ENCODE measurements at places on chromosomes 5 and 9. TPM values are rescaled to one million over a fixed set of nuclear protein-coding genes. Genes with fewer than 3 reads are reported as not detected.

GRCh38 chr5:115179394-115180164 is 9.9 kb upstream of the TRIM36 start:
- peak overlapping the region; percentile 67 for H3K4me3 ChIP-seq
- H3K27ac ChIP-seq = no peak overlapping the region
- DNase-seq = peak; percentile 6
- peaks cover 68% of the 10 kb centered on the region for H3K27me3 ChIP-seq
- no peaks in the 10 kb centered on the region for H3K36me3 ChIP-seq

ZNF366 gene
- not detected for total RNA-seq

DNA sequence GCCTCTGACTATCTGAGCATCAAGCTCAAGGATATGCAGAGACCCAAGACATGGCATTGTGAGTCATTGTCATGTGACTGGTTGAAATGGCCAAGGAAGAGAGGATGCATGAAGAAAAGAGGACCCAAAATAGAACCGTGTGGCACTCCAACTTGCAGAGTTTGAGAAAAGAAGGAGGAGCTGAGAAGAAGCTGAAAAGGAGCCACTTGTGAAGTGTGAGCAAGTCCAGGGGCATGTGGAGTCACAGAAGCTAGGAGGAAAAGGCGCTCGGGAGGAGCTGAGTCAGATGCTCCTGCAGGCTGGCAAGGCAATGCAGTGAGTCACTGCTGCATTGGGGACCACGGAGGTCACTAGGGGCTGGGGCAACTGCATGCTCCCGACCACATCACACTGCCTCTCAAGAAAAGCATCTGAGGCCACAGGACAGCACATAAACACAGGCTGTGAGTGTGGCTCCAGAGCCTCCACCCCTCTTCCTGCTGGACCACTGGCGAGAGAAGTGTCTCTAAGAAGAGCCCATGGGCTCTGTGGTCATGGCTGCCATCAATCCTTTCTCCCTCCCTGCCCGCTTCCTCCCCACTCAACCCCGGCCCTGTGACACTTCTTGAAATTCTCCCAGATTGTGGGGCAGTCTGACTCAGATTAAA is 197.6 kb downstream of the DRD1 start:
- no peak overlapping the region for H3K4me3 ChIP-seq
- H3K4me1 ChIP-seq = peaks cover 8% of the 10 kb centered on the region
- DNase-seq = peak; percentile 25
- H3K27ac ChIP-seq = no peak overlapping the region
- no peaks in the 10 kb centered on the region for H3K36me3 ChIP-seq

DNA sequence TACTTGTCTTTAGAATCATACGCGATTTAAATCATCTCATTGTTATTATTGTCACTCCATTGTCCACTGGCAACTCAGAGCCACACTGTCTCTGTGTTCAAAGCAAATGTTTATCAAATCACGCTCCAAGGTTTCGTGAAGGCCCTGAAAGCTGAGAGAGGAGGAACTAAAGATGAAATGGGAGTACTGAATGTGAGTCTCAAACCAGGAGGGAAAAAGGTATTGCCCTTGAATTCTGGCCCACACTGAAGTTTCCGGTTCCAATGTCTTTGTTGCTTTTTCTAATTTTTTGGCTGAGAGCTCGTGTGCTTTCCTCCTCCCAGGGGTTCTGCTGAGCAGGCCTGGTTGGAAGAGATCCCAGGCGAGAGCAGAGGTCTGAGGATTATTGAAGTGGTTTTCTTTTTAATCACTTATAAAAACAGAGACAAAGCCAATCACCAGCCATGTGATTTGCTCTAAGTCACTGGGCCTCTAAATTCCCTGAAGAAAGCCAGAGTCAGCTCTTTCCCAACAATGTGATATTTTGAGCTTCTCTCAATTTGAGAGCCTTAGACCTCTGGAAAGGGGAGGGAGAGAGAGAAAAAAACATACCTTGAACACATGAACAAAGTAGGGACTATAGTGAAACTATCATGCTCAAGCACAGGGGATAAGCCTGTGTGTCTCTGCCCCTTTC is 420.8 kb upstream of the GRAMD2B start:
- DNase-seq = no peak
- no peak overlapping the region for H3K4me3 ChIP-seq
- H3K27me3 ChIP-seq = no peaks in the 10 kb centered on the region
- H3K4me1 ChIP-seq = no peaks in the 10 kb centered on the region
- no peaks in the 10 kb centered on the region for H3K36me3 ChIP-seq
- H3K27ac ChIP-seq = no peak overlapping the region

GRCh38 chr9:30970186-30970585 is 1414.3 kb upstream of the ACO1 start:
- no peaks in the 10 kb centered on the region for H3K36me3 ChIP-seq
- no peak overlapping the region for H3K27ac ChIP-seq
- no peak overlapping the region for H3K4me3 ChIP-seq

RUSC2 gene
- total RNA-seq = 5.1 TPM

DNA sequence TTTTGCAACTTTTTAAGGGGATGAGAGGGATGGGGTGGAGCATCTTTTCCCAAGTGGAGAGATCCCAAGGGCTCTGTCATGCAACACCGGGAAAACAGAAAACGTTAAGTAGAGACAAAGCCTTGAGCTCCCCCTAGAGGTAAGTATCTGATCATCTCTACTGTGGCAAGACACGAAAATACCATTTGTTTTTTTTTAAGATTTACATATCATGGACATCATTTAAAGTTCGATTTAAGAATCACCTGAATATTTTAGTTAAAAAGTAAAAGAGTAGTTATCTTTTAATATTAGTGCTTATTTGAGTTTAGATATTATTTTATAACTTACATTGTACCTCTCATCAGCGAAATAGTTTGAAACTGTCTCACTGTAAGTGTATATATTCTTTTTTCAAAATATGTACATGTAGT is 200.4 kb downstream of the LRRC70 start:
- H3K4me1 ChIP-seq = no peaks in the 10 kb centered on the region
- no peak overlapping the region for H3K27ac ChIP-seq

SCGB3A2 gene
- not detected for total RNA-seq

DNA sequence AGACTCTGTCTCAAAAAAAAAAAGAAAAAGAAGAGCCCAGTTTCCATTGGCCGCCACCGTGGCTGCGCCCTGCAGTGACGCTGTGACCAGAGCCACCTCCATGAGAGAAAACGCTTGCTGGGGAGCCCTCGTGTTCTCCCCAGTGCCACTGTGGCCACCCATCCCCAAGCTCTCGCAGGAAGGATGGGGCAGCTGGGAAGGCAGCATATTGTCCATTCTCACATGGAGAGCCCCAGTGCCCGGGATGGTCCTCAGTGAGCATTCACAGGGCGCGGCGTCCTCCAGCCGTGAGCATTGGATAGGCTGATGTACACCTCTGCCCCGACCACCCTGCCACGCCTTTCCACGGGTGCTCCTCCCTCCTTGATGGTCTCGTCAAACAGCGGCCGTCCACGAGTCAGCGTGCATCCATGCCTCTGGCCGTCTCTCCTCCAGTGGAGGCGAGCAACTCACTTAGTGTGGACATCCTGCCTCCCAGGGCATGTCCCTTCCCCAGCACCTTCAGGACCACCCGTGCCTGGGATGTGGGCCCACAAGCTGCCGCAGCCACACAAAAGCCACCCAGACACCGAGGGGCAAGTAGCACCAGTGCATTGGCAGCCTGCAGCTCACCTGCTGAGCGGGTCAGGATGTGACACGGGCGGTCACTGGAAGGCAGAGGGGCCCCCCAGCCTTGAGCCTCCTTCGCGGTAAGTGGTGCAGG is 23.4 kb upstream of the SLC6A19 start:
- no peak overlapping the region for H3K27ac ChIP-seq
- H3K27me3 ChIP-seq = no peaks in the 10 kb centered on the region

- DNase-seq = no peak
- H3K4me1 ChIP-seq = peaks cover 94% of the 10 kb centered on the region
- H3K4me3 ChIP-seq = peak overlapping the region; percentile 40
- peaks cover 20% of the 10 kb centered on the region for H3K36me3 ChIP-seq
- H3K27me3 ChIP-seq = no peaks in the 10 kb centered on the region
These were observed 12.8 kb upstream of the TNFAIP8 start for GRCh38 chr5:119343052-119343451.

PCDHA1 gene
- total RNA-seq = not detected

AFAP1L1 gene
- total RNA-seq = 0.07 TPM

FAM169A gene
- total RNA-seq = 10.7 TPM

AGXT2 gene
- not detected for total RNA-seq

PCDHGB1 gene
- not detected for total RNA-seq

DNA sequence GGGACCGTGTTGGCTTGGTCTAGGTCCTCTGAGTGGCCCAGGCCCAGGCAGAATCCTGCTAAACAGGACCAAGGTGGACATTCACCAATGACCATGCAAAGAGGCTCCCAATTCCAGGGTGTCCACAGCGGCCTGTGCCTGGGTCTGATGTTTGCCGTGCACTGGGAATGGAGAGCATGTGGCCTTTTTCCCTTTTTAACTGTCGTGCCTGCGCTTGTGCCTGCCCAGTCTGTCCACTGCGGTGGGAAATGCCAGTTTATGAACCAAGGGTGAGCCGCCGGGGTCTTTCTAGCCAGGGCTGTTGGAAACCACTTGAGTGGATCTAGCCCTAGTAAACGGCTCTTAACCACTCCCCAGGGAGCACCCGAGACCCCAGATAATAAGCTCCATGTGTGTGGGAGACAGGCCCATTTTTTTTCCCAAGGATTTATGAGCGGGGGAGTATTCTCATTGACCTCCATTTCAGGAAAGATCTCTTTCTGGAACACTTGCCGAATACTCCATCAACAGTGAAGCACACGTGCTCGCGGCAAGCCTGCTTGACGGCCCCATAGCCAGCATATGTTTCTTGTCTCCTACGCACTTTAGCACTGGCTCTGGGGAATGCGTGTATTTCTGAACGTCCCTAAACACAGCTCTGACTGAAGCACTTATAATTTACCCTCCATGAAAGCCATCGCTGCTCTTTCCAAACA is 93.2 kb upstream of the PHYKPL start:
- H3K4me1 ChIP-seq = peaks cover 3% of the 10 kb centered on the region
- H3K27me3 ChIP-seq = no peaks in the 10 kb centered on the region
- no peak overlapping the region for H3K4me3 ChIP-seq
- DNase-seq = no peak
- H3K27ac ChIP-seq = no peak overlapping the region

DNA sequence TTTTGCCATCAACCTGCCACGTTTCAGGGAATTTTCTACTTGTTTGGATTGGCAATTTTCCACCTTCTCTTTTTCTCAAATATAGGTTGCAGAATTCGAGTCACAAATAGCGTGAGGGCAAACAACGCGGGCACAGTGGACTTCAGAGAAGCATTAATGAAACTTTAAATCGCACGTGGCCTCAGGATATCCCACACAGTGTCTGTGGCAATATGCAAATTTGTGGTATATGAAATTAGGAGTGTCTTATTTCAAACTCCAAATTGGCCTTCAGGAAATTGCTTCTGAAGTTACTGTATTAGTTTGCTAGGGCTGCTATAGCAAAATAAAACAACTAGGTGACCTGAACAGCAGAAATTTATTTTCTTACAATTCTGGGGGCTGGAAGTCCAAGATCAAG is 91.2 kb downstream of the MTRR start:
- no peaks in the 10 kb centered on the region for H3K36me3 ChIP-seq
- no peak for DNase-seq
- no peak overlapping the region for H3K27ac ChIP-seq
- no peak overlapping the region for H3K4me3 ChIP-seq

DNA sequence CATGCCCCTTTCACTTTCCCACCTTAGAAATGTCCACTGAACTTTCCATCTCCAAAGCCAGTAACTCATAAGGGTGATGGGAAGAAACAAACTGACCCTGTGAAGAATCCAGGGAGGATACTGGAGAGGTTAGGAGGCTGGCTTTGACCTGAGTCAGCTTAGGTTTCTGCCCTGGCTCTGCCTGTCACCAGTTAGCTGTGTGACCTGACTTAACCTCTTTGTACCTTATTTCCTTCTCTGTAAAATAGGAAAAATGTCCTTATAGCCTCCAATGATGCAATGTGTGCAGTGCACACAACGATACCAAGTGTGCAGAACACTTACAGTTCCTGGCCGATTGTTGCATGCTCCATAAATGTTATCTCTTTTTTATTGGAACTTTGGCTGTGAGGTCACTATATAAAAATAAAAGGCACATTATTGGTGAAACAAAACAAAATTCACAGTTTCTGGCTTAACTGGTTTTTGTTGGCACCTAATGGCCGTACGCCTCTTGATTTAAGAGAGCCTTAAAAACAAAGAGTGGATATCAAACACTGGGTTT is 37.8 kb downstream of the GABRP start:
- H3K27me3 ChIP-seq = no peaks in the 10 kb centered on the region
- no peak overlapping the region for H3K27ac ChIP-seq
- no peaks in the 10 kb centered on the region for H3K36me3 ChIP-seq
- no peak overlapping the region for H3K4me3 ChIP-seq
- no peak for DNase-seq

FBP1 gene
- total RNA-seq = 1.9 TPM

RNF183 gene
- total RNA-seq = not detected

KLHL3 gene
- total RNA-seq = 1.7 TPM

All from activated naive CD4-positive, alpha-beta T cell treated with anti-CD3 and anti-CD28 coated beads for 36 hours (primary cell).